Upper lobe of left lung (tissue), 6 donors: ENCODE measurements at places on chromosomes 3 and 15. TPM values are rescaled to one million over a fixed set of nuclear protein-coding genes. Genes with fewer than 3 reads are reported as not detected.

The LMAN1L gene
- total RNA-seq: 1.0 TPM

DNA sequence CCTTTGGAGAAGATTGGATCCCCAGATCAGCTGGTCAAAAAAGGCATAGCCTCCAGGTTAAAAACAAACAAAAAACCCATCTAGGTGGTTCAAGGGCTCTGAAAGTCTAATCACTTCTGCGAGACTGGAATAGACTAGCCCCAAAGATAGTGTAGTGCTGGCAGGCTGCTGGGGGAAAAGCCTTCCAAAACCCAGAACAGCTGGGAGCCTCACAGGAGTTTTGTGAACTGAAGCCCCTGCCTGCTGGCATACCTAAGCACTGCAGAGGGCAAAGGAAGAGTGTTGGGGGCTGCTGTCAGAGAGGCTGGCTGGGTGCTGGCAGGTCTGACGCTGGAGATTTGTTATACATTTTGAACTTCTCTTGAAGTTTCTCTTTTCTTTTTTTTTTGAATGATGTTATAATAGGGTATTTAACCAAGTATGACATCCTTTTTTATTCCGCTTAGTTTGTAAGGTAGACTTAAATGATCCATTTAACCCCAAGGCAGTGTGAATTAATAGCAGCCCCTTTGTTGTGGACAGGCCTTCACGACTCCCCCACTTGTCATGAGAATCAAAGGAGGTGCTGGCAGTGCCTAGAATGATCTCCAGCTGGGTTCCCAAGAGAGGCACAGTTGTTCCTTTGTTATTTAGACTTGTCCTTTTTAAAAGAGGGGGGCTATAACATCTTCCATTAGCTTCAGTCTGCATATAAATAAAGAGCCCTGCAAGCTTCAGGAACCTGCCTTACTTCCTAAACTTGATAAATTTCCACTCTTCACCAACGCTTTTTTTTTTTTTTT, 53.9 kb downstream of the CRTC3 start:
- H3K27ac ChIP-seq: peak overlapping the region; percentile 22
- no peak for DNase-seq
- H3K4me1 ChIP-seq: peaks cover 21% of the 10 kb centered on the region
- no peaks in the 10 kb centered on the region for H3K27me3 ChIP-seq

The SCG5 gene
- total RNA-seq: not detected

DNA sequence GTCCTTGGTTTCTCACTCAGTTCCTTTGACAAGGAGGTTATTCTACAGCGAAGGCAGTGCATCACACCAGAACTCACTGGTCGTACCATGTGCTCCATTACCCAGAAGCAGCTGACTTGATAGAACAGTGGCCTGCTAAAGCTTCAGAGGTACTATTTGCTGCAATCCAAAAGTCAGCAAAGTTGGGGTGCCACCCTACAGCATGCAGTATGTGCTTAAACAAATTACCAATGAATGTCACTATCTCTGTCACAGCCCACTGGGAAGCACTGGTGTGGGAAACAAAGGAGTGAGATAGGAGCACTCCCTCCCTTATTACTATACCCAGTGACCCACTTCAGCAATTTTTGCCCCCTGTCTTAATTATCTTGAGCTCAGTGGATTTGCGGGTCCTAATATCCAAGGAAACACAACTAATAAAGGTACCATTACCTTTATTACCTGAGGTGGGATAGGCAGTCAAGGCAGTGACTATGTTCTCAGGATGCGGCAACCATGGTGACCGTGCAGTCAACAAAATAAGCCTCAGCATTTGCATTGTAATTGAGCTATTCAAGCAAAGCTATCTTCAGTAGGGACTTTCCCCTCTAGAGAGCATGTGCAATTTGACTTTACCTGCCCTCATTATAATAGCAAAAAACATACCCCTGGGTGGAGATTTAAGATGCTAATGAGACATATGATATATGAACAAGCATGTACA, 199.4 kb downstream of the OCA2 start:
- no peaks in the 10 kb centered on the region for H3K36me3 ChIP-seq
- H3K27ac ChIP-seq: no peak overlapping the region
- no peaks in the 10 kb centered on the region for H3K27me3 ChIP-seq

GRCh38 chr3:69130689-69131088, 8.3 kb upstream of the LMOD3 start:
- no peak overlapping the region for H3K4me3 ChIP-seq
- H3K4me1 ChIP-seq: no peaks in the 10 kb centered on the region
- no peak overlapping the region for H3K27ac ChIP-seq
- DNase-seq: no peak
- H3K27me3 ChIP-seq: no peaks in the 10 kb centered on the region

GRCh38 chr3:193791041-193792032, 198.3 kb downstream of the OPA1 start:
- H3K4me3 ChIP-seq: no peak overlapping the region
- no peaks in the 10 kb centered on the region for H3K27me3 ChIP-seq
- no peaks in the 10 kb centered on the region for H3K36me3 ChIP-seq
- no peak overlapping the region for H3K27ac ChIP-seq

DNA sequence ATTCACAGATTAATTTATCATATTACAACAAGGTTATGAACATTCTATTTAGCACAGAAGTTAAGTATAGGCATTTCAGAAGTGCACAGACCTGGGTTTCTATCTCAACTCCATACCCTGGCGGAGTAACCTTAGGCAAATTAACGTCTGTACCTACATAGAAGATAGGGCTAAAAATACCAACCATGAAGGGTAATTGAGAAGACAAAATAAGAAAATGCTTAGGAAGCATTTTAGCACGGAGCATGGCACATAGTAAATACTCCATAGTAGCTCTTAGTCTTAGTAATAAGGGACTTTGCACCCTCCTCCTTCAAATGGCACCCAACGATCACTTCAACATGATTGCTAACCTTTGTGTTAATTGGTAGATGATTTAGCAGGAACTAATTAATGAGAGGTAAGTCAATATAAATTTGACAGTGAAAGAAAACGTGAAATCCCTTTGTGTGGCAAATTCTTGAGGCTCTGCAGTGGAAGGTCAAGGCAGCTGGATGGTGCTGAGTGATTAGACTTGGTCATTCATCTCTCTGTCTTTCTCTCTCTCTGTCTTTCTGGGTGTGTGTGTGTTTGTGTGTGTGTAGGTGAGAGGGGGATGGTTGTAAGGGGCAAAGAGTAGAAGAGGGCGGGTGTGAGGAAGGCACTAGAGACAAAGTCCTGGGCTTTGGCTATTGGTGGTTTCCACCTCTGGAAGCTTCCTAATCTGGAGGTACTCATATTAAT, 131.1 kb upstream of the PHLDB2 start:
- H3K4me3 ChIP-seq: no peak overlapping the region
- no peak for DNase-seq
- no peaks in the 10 kb centered on the region for H3K4me1 ChIP-seq
- no peaks in the 10 kb centered on the region for H3K27me3 ChIP-seq

GRCh38 chr3:134839422-134839821, 44.4 kb downstream of the EPHB1 start:
- no peak overlapping the region for H3K4me3 ChIP-seq
- no peak for DNase-seq
- no peaks in the 10 kb centered on the region for H3K27me3 ChIP-seq
- H3K27ac ChIP-seq: no peak overlapping the region
- no peaks in the 10 kb centered on the region for H3K4me1 ChIP-seq

DNA sequence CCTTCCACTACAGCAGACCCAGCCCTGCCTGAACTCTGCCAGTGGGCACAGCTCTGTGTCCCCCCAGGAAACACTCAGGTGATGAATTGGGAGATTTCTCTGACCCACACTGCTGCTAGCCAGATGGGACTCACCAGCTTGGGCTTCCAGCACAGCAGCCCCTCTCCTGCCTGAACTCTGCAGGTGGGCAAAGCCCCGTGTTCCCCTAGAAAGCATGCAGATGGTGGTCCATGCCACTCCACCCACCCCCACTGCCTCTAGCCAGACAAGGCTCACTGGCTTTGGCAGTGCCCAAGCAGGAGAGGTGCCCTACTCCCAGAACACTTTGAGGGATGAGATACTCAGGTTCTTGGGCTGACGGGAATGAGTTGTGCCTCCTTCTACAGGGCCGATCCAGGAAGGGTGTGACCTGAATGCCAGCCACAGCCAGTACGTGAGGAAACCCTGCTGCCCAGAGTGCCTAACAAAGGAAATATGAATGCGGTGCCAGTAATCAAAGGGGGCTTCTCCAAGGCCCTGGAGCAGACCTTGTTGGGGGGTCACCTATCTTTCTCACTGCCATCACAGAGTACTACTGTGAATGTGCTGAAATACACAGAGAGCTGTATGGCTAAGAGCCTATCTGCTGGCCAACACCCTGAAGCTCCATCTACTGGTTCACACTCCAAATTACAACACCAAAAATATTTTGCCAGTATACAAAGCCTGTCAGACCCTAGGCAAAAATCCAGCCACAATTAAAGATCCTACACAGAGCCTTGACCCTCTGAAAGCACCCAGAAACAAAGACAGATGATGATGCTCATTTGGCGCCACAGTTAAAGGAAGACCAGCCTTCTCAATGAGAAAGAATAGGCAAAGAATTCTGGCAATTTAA, 61.9 kb downstream of the BTLA start:
- no peak overlapping the region for H3K4me3 ChIP-seq
- no peaks in the 10 kb centered on the region for H3K27me3 ChIP-seq
- no peaks in the 10 kb centered on the region for H3K36me3 ChIP-seq
- no peak overlapping the region for H3K27ac ChIP-seq
- DNase-seq: no peak

- H3K4me1 ChIP-seq: no peaks in the 10 kb centered on the region
- no peaks in the 10 kb centered on the region for H3K36me3 ChIP-seq
- no peak overlapping the region for H3K27ac ChIP-seq
- no peak for DNase-seq
- H3K27me3 ChIP-seq: no peaks in the 10 kb centered on the region
- no peak overlapping the region for H3K4me3 ChIP-seq
Measured at GRCh38 chr15:80803580-80804525, 24.7 kb downstream of the CEMIP start.

- no peak for DNase-seq
- no peaks in the 10 kb centered on the region for H3K27me3 ChIP-seq
- peaks cover 94% of the 10 kb centered on the region for H3K36me3 ChIP-seq
- no peak overlapping the region for H3K4me3 ChIP-seq
- no peak overlapping the region for H3K27ac ChIP-seq
Measured at GRCh38 chr3:9744162-9744561, 5.6 kb upstream of the OGG1 start.

The LRTM1 gene
- not detected for total RNA-seq

The PCOLCE2 gene
- 20.7 TPM for total RNA-seq

GRCh38 chr3:22732641-22733040, 470.5 kb upstream of the UBE2E2 start:
- DNase-seq: no peak
- no peak overlapping the region for H3K4me3 ChIP-seq
- no peaks in the 10 kb centered on the region for H3K27me3 ChIP-seq
- H3K27ac ChIP-seq: no peak overlapping the region
- no peaks in the 10 kb centered on the region for H3K4me1 ChIP-seq

The SERINC4 gene
- total RNA-seq: not detected

DNA sequence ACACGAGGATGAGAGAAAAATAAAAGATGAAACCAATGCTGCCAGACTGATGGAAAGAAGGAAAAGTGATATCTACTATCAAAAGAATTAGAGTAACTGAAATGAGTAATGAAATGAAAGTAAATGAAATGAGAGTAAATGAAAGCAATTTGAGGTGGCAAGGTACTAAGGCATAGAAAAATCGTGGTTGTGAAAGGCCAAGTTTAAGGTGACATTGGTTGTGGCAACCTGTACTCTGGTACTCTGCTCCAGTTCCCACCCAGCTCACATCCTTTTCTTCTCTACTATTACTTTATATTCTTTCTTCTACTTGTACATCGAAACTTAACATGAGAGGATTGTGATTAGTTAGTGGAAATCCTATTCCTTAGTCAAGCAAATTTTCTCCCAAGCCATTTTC, 10.1 kb downstream of the RFX7 start:
- no peak overlapping the region for H3K27ac ChIP-seq
- no peaks in the 10 kb centered on the region for H3K36me3 ChIP-seq
- no peaks in the 10 kb centered on the region for H3K27me3 ChIP-seq
- H3K4me1 ChIP-seq: peaks cover 3% of the 10 kb centered on the region

GRCh38 chr3:9780458-9780812, 10.7 kb upstream of the CAMK1 start:
- H3K36me3 ChIP-seq: peaks cover 17% of the 10 kb centered on the region
- peak overlapping the region; percentile 51 for H3K27ac ChIP-seq
- H3K4me1 ChIP-seq: peaks cover 8% of the 10 kb centered on the region
- no peaks in the 10 kb centered on the region for H3K27me3 ChIP-seq
- no peak overlapping the region for H3K4me3 ChIP-seq

The RAB5A gene
- total RNA-seq: 50.4 TPM

- no peak overlapping the region for H3K4me3 ChIP-seq
- H3K4me1 ChIP-seq: peaks cover 3% of the 10 kb centered on the region
- DNase-seq: no peak
- H3K27ac ChIP-seq: no peak overlapping the region
- H3K27me3 ChIP-seq: no peaks in the 10 kb centered on the region
Measured at GRCh38 chr15:80579611-80580010, 115.5 kb upstream of the ABHD17C start.

- H3K4me1 ChIP-seq: no peaks in the 10 kb centered on the region
- no peak overlapping the region for H3K27ac ChIP-seq
- H3K36me3 ChIP-seq: no peaks in the 10 kb centered on the region
- no peak overlapping the region for H3K4me3 ChIP-seq
- DNase-seq: no peak
- no peaks in the 10 kb centered on the region for H3K27me3 ChIP-seq
Measured at GRCh38 chr3:176430244-176431037, 766.8 kb downstream of the TBL1XR1 start.

DNA sequence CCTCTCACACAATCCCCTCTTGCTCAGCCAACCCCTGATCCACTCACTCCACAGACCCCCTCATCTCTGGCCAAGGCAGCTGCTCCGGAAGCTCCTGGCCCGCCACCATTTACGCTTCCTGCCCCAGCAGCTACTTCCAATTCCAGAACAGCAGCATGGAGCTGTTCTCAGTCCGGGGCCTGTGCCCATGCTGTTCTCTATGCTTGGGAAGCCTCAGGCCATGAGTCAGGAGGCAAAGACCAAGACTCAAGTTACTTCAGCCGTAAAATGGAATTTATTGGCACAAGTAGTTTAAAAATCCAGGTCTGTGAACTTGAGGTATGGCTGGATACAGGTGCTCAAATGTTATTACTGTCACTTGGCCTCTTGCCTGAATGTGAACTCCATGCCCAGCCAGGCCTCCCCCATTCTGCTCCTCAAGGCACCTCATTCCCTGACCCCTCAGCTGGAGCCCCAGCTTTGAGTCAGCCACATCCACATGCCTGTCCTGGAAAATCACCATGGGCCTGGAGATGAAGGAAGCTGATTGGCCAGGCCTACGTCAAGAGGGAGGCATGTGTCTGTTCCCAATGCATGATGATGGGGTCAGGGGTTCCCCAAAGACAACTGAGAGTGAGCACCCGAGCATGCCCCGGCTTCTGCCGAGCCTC, 31.4 kb upstream of the CACNA2D2 start:
- no peak overlapping the region for H3K27ac ChIP-seq
- H3K4me1 ChIP-seq: peaks cover 4% of the 10 kb centered on the region
- H3K36me3 ChIP-seq: no peaks in the 10 kb centered on the region
- H3K27me3 ChIP-seq: no peaks in the 10 kb centered on the region
- H3K4me3 ChIP-seq: no peak overlapping the region
- no peak for DNase-seq

The CORO2B gene
- 1.8 TPM for total RNA-seq

- peaks cover 28% of the 10 kb centered on the region for H3K4me1 ChIP-seq
- no peak overlapping the region for H3K4me3 ChIP-seq
- no peaks in the 10 kb centered on the region for H3K36me3 ChIP-seq
- no peaks in the 10 kb centered on the region for H3K27me3 ChIP-seq
- H3K27ac ChIP-seq: no peak overlapping the region
Measured at GRCh38 chr3:32292085-32292796, 53.8 kb downstream of the CMTM8 start.
